ENCODE measurements at places on chromosomes 12 and 14. TPM values are rescaled to one million over a fixed set of nuclear protein-coding genes. Genes with fewer than 3 reads are reported as not detected.

MIPOL1 gene
- 5.9 TPM for total RNA-seq

TEX22 gene
- total RNA-seq = 0.28 TPM

GPR162 gene
- total RNA-seq = 0.96 TPM

OR6C2 gene
- total RNA-seq = not detected

SPX gene
- 0.38 TPM for total RNA-seq

PIANP gene
- under 0.01 TPM for total RNA-seq

DAO gene
- total RNA-seq = not detected

CACNA1C gene
- 5.9 TPM for total RNA-seq

RHEBL1 gene
- total RNA-seq = 0.56 TPM

ABCC9 gene
- 51.0 TPM for total RNA-seq

SYNJ2BP gene
- total RNA-seq = 13.0 TPM

NGB gene
- not detected for total RNA-seq

A2ML1 gene
- not detected for total RNA-seq

KERA gene
- not detected for total RNA-seq

NTN4 gene
- total RNA-seq = 153 TPM

PTGDR gene
- 0.58 TPM for total RNA-seq

TSPAN19 gene
- total RNA-seq = not detected

GYS2 gene
- not detected for total RNA-seq

OAS2 gene
- total RNA-seq = 3.1 TPM

PAPOLA gene
- total RNA-seq = 76.1 TPM

CDH24 gene
- 10.2 TPM for total RNA-seq

RNASE1 gene
- 0.96 TPM for total RNA-seq

C12orf54 gene
- total RNA-seq = not detected

KRT73 gene
- not detected for total RNA-seq

TAS2R9 gene
- not detected for total RNA-seq

NOVA1 gene
- total RNA-seq = 2.5 TPM

TIMM9 gene
- total RNA-seq = 11.8 TPM

LRTM2 gene
- not detected for total RNA-seq

IAPP gene
- not detected for total RNA-seq

RTL1 gene
- total RNA-seq = not detected
